ENCODE measurements at places on chromosomes 12 and 14. TPM values are rescaled to one million over a fixed set of nuclear protein-coding genes. Genes with fewer than 3 reads are reported as not detected.

- H3K4me3 ChIP-seq = no peak overlapping the region
- H3K36me3 ChIP-seq = peaks cover 3% of the 10 kb centered on the region
- H3K4me1 ChIP-seq = no peaks in the 10 kb centered on the region
- peaks cover 6% of the 10 kb centered on the region for H3K27me3 ChIP-seq
- H3K27ac ChIP-seq = no peak overlapping the region
Observed at GRCh38 chr14:44854114-44854513, 107.6 kb downstream of the KLHL28 start.

- no peak overlapping the region for H3K27ac ChIP-seq
- DNase-seq = no peak
- H3K4me1 ChIP-seq = no peaks in the 10 kb centered on the region
- peaks cover 5% of the 10 kb centered on the region for H3K27me3 ChIP-seq
- H3K4me3 ChIP-seq = no peak overlapping the region
- no peaks in the 10 kb centered on the region for H3K36me3 ChIP-seq
Observed at GRCh38 chr12:115049614-115050013, 365.6 kb upstream of the TBX3 start.

GRCh38 chr12:62522984-62523383, 56.4 kb downstream of the MON2 start:
- no peak for DNase-seq
- H3K4me1 ChIP-seq = no peaks in the 10 kb centered on the region
- peaks cover 5% of the 10 kb centered on the region for H3K36me3 ChIP-seq
- no peak overlapping the region for H3K4me3 ChIP-seq
- no peak overlapping the region for H3K27ac ChIP-seq
- no peaks in the 10 kb centered on the region for H3K27me3 ChIP-seq

IFNG gene
- not detected for total RNA-seq

RPGRIP1 gene
- total RNA-seq = not detected

GALNT6 gene
- 0.16 TPM for total RNA-seq

DNA sequence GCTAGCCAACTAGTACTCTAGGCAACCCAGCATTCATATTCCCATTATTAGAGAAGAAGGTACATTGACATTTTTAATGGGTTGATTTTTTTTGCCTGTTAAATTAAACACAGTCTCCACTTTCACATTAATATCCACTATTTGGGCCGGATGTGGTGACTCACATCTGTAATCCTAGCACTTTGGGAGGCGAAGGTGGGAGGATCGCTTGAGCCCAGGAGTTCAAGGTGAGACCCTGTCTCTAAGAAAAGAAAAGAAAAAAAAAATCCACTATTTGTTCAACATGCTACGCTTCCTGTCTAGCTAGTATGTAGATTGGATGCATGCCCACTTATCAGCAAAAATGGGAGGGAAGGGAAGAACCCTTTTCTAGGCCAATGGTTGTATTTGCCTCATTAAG, 7.1 kb upstream of the CRADD start:
- H3K4me1 ChIP-seq = no peaks in the 10 kb centered on the region
- H3K27me3 ChIP-seq = peaks cover 3% of the 10 kb centered on the region
- H3K36me3 ChIP-seq = no peaks in the 10 kb centered on the region
- no peak overlapping the region for H3K4me3 ChIP-seq

DNA sequence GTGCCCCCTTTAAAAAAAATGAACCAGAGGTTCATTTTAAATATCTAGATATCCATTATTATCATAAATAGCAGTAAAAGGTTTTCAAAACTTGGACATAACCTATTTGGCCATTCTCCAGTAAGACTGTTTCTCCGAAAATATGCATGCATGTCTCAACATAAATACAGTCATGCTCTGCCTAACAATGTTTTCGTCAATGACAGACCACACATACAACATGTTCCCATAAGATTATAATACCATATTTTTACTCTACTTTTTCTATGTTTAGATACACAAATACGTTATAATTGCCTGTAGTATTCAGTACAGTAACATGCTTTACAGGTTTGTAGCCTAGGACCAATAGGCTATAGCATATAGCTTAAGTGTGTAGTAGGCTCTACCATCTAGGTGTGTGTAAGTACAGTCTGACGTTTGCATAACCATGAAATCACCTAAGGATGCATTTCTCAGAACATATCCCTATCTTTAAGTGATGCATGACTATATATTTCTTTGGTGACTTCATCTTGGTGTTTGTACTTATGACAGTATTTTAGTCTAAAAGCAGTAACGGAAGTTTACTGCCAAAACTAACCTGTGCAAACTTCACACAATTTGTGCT, 3.2 kb downstream of the TMEM19 start:
- H3K4me3 ChIP-seq = peak overlapping the region; percentile 24
- no peak overlapping the region for H3K27ac ChIP-seq
- H3K4me1 ChIP-seq = peaks cover 22% of the 10 kb centered on the region
- DNase-seq = no peak
- H3K36me3 ChIP-seq = no peaks in the 10 kb centered on the region

- H3K4me1 ChIP-seq = peaks cover 18% of the 10 kb centered on the region
- DNase-seq = no peak
- H3K36me3 ChIP-seq = peaks cover 2% of the 10 kb centered on the region
- peak overlapping the region; percentile 5 for H3K27ac ChIP-seq
Observed at GRCh38 chr14:94449930-94450329, 2.7 kb downstream of the SERPINA11 start.

DNA sequence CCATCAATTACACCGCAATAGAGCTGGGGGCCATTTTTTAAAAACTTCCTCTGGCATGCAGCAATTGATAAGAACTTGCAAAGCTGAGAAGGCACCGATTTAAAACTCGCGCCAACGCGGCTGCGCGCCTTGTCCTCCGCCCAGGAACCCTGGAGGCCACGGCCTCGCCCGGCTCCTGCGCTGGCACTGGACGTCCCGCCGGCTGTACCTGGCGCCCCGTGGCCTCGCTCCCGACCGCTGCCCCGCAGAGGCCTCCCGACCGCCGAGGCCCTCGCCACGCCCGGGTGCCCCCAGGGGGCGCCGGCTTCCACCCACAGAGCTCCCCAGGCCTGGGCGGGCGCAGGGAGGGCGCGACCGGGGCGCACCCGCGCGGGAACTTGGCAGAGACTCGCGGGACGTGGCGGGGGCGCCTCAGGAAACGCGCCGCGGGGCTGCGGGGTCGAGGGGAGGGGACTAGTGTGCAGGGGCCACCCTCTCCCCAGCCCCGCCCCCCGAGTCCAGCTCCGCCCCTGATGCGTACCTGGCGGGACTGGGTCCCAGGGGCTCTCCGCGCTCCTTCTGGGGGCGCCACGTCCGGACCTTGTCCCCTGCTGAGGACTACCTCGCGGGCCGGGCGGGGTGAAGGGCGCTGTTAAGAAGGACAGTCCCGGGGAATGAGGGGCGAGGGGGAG, 65.7 kb downstream of the TNFAIP2 start:
- peak; percentile 18 for DNase-seq
- H3K27ac ChIP-seq = no peak overlapping the region
- H3K4me1 ChIP-seq = peaks cover 13% of the 10 kb centered on the region
- H3K36me3 ChIP-seq = no peaks in the 10 kb centered on the region

- H3K27me3 ChIP-seq = no peaks in the 10 kb centered on the region
- DNase-seq = no peak
- H3K4me1 ChIP-seq = no peaks in the 10 kb centered on the region
- H3K4me3 ChIP-seq = no peak overlapping the region
Observed at GRCh38 chr14:50303744-50304471, 8.1 kb downstream of the L2HGDH start.

RBP5 gene
- total RNA-seq = 0.65 TPM

MED6 gene
- 50.9 TPM for total RNA-seq

- no peaks in the 10 kb centered on the region for H3K36me3 ChIP-seq
- H3K27me3 ChIP-seq = no peaks in the 10 kb centered on the region
- no peak overlapping the region for H3K27ac ChIP-seq
- no peak overlapping the region for H3K4me3 ChIP-seq
Observed at GRCh38 chr14:58501214-58501816, 73.8 kb downstream of the KIAA0586 start.

- H3K36me3 ChIP-seq = peaks cover 51% of the 10 kb centered on the region
- no peak overlapping the region for H3K4me3 ChIP-seq
- H3K27me3 ChIP-seq = no peaks in the 10 kb centered on the region
- no peak for DNase-seq
Observed at GRCh38 chr12:106070147-106070546, 68.6 kb downstream of the NUAK1 start.

ARHGAP5 gene
- total RNA-seq = 114 TPM

DNA sequence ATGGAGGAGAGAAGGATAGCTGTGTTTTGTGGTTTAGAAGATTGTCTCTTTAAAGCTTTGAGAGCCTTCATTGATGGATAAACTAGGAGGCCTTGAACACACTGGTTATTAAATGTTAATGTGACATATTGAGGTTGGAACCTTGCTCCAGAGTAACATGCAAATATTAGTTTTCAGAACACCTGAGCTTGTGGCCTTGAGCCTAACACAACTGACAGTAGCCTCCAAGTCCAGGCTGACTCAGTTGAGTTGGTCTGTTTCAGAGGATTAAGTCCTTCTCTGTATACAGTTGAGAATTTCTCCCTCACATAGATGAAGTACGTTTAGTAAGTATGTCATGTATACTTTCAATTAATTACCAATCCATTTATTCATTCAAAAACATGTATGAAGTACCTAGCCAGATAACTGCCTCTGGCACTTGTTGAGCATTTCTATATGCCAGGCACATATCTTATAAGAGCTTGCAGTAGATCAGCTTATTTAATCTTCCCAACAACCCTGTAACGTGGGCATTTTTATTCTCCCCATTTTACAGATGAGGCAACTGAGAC, 63.5 kb downstream of the ELK3 start:
- DNase-seq = no peak
- no peak overlapping the region for H3K4me3 ChIP-seq
- H3K4me1 ChIP-seq = peaks cover 15% of the 10 kb centered on the region
- peaks cover 10% of the 10 kb centered on the region for H3K36me3 ChIP-seq
- no peak overlapping the region for H3K27ac ChIP-seq
- H3K27me3 ChIP-seq = no peaks in the 10 kb centered on the region

NANOG gene
- not detected for total RNA-seq

DNA sequence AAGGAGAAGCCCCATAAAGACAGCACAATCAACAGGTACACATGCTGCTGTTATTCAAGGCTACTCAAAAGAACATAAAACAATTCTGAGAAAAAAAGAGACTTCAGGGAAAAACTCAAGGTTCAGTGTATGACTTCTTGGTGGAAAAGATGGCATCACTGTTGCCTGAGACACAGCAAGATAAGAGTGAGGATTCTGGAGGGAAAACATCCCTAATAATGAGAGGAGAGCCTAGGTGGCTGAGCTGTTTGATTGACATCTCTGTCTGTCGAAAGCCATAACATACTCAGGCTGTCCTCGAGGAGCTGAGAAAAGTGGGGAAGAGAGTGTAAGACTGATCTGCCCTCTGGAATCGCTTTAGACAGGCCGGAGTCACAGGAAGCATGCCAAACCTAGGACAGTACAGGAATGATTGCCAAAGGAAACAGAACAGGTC, 193.4 kb upstream of the AMIGO2 start:
- no peak overlapping the region for H3K4me3 ChIP-seq
- H3K27me3 ChIP-seq = no peaks in the 10 kb centered on the region
- no peaks in the 10 kb centered on the region for H3K36me3 ChIP-seq
- DNase-seq = no peak

TTC5 gene
- 25.6 TPM for total RNA-seq

GRCh38 chr12:26374934-26375680, 179.7 kb downstream of the SSPN start:
- H3K36me3 ChIP-seq = no peaks in the 10 kb centered on the region
- DNase-seq = no peak
- no peak overlapping the region for H3K4me3 ChIP-seq
- H3K27ac ChIP-seq = no peak overlapping the region

CCDC175 gene
- total RNA-seq = 0.19 TPM

MGP gene
- total RNA-seq = not detected

RNF212B gene
- not detected for total RNA-seq

- H3K36me3 ChIP-seq = no peaks in the 10 kb centered on the region
- no peak overlapping the region for H3K27ac ChIP-seq
- H3K4me3 ChIP-seq = no peak overlapping the region
- no peak for DNase-seq
- H3K4me1 ChIP-seq = peaks cover 21% of the 10 kb centered on the region
Observed at GRCh38 chr14:99262977-99263448, 9.0 kb downstream of the BCL11B start.

GRCh38 chr12:24921251-24922038, 27.5 kb downstream of the BCAT1 start:
- DNase-seq = no peak
- peaks cover 12% of the 10 kb centered on the region for H3K4me1 ChIP-seq
- peaks cover 12% of the 10 kb centered on the region for H3K36me3 ChIP-seq
- no peak overlapping the region for H3K27ac ChIP-seq
- H3K27me3 ChIP-seq = no peaks in the 10 kb centered on the region
- no peak overlapping the region for H3K4me3 ChIP-seq

DNA sequence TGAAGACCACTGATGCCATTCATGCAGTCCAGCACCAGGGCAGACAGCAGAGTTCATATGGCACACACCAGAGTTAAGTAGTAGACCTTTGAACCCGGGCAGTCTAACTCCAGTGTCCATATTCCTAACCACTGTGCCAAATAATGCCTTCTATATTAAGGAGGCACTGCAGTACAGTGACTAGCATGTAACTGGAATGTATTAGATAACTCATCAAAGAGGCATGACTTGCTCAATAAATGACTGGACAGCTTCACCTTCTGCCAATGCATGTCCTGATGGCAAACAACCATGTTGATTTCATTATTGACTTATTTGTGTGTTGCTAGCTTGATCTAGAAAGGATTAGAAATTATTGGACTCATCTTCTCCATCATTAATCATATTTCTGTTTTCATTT, 40.2 kb downstream of the DACT1 start:
- H3K36me3 ChIP-seq = no peaks in the 10 kb centered on the region
- H3K27ac ChIP-seq = no peak overlapping the region
- no peak overlapping the region for H3K4me3 ChIP-seq
- no peak for DNase-seq

TPPP2 gene
- not detected for total RNA-seq

SYCP3 gene
- total RNA-seq = not detected

DNA sequence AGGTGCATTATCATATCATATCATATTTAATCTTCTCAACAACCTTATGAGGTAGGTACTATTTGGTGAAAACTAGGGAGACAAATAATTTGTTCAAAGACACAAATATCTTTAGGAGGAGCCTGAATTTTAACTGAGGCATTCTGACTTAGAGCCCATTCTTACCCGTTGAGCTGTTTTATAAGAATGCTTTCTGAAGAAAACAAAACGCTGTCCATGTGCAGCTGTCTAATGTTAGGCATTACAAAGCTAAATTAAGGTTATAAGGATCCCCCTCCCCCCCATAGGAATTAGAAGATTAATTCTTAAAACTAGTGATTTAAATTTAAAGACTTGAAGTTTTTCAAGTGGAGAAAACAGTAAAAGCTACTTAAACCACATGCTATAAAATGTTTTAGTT, 6.4 kb downstream of the KTN1 start:
- no peaks in the 10 kb centered on the region for H3K27me3 ChIP-seq
- H3K4me1 ChIP-seq = peaks cover 18% of the 10 kb centered on the region
- no peak overlapping the region for H3K4me3 ChIP-seq

- no peak overlapping the region for H3K27ac ChIP-seq
- peaks cover 21% of the 10 kb centered on the region for H3K4me1 ChIP-seq
- peaks cover 2% of the 10 kb centered on the region for H3K36me3 ChIP-seq
- DNase-seq = no peak
Observed at GRCh38 chr12:101777978-101778377, 38.7 kb upstream of the SYCP3 start.

- DNase-seq = no peak
- no peaks in the 10 kb centered on the region for H3K27me3 ChIP-seq
- no peaks in the 10 kb centered on the region for H3K36me3 ChIP-seq
Observed at GRCh38 chr12:116336542-116337065, 59.1 kb upstream of the MED13L start.

JDP2 gene
- total RNA-seq = 2.6 TPM

JKAMP gene
- 38.1 TPM for total RNA-seq

CFL2 gene
- total RNA-seq = 55.9 TPM

- H3K4me1 ChIP-seq = no peaks in the 10 kb centered on the region
- no peak overlapping the region for H3K4me3 ChIP-seq
- no peak overlapping the region for H3K27ac ChIP-seq
- H3K27me3 ChIP-seq = no peaks in the 10 kb centered on the region
Observed at GRCh38 chr14:64656986-64657385, 47.2 kb upstream of the PLEKHG3 start.
